Stimulated activated CD8-positive, alpha-beta memory T cell treated with anti-CD3 and anti-CD28 coated beads, Interleukin-2, amount 100 ng/mL, for 48 hours (primary cell): ENCODE measurements at places on chromosomes 1 and 21.

DNA sequence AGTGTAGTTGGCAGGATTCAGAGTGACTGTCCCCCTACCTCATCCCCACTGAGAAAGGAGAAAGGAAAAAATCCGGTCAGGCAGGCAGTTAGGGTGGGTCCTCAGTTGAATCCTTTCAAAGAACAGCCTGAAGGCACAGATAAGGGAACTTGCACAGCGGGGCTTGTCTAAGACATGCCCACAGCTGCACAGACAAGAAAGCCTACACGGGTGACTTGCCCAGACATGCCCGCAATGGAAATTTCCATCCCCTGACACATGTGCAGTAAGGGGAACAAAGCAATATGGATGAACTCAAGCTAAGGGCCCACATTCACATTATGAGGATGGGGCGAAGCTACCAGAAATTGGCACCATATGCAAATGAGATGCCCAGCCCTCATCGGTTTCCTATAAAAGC, 82.5 kb downstream of the DESI2 start:
- DNase-seq, result no peak

DNA sequence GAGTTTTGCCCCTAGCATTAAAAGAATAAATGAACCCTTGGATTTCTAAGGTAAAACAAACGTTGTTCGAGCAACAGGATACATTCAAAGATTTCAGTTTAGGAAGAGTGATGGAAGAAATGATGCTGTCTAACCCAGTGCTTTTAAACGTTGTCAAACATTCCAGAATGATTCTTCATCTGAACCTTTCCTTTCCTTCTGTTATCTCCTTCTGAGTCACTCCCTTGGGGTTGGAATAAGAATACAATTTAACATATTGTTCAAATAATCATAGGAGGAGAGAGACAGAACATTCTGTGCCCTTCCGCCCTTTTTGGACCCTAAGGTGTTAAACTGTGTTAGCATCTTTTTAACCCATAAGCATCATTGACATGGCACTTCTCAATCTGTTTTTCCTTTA, 61.1 kb upstream of the RCOR3 start:
- DNase-seq, result no peak

DNA sequence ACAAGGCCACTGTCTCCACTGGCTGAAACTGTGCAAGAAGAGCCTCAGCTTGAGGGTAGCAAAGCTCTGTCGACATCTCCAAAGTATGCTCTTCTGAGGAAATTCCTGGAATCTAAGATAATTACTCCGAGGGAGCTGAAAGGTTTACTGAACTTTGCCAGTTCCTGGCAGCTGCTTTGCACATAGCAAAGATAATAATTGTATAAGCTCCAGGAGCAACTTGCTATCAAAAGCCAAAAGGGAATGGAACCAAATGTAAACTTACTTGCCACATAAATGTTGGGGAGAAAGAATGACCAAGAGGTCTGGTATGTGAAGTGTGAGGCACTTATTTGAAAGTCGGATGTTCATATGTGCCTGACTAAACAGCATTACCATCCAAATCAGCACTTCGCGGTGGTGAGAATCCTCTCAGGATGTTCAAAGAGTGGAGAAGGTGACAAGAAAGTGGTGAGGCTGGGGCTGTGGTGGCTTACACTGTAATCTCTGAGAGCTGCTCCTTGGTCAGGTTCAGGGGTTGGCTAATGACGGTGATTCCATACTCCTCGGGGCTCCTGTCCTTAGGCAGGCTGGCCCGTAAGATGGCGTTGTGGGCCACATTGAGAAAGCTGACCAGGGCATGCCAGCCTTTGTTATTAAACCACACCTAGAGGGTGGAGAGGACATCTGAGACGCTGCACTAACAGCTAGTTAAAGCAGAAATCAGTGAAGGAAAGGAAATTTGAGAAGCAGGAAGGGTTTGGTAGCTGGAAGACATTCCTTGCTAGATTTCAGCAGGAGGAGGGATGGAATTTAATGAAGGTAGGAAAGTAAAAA, 100.0 kb downstream of the ABCA4 start:
- DNase-seq, result no peak

- no peak for DNase-seq
Observed at GRCh38 chr1:152348447-152348846, 11.4 kb downstream of the FLG2 start.

DNA sequence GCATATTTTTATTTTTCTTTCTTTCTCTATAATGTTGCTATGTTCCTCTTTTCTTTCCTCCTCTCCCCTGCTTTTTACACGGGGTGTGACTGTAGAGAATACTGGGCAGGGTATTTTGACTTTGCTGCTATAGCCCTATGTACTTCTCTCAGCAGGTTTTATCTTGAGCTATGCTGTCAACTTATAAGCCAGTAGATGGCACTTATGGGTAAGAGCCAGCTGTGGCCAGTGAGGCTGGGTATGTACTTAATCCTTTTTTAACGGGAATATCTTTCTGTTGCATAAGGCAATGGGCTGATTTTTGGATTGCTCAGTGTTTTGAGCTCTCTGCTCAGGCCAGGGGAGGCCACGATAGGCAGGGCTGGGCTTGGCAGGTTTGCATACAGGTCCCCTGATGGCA, 99.0 kb downstream of the KCNK2 start:
- DNase-seq, result no peak

GRCh38 chr1:151619489-151620093, 7.7 kb downstream of the SNX27 start:
- DNase-seq, result no peak

DNA sequence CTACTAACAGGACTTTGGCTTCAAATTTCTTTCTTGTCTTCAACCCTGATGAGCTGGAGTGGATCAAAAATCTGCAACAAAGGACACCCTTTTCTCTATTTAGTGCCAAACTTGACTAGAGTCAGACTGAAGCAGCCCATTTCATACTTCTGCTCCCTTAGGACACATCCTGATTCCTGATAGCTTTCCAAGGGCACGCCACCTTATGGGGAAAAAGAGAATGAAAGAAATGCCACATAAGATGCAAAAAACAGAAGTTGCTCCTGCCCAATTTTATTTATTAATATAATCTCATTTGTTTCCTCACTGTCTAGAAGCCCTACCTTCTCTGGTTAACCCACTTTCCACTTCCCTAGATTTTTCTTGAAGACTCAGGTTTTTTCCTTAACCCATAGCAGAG, 72.7 kb upstream of the NBPF4 start:
- DNase-seq, result no peak

GRCh38 chr1:54559111-54559548, 11.1 kb downstream of the ACOT11 start:
- DNase-seq, result no peak
